ENCODE measurements at places on chromosomes 4 and X.

DNA sequence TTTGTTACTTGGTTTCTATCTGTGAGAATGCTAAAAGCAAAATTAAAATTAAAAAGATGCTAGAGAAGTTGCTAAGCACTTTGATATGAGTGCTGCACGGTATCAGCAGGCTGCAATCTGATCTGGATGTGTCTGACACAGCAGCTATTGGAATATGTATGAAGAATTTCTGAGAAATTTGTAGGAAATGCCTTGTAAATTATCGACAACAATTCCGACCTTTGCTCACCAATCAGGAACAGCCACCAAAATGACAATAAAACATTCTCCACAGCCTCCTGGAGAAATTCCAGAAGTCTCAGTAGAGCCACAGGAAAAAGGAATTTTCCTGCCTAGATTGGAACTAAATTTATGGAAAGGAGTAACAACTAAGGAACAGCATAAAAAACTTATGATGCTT, 82.5 kb downstream of the TIGD2 start:
- DNase-seq, result no peak

DNA sequence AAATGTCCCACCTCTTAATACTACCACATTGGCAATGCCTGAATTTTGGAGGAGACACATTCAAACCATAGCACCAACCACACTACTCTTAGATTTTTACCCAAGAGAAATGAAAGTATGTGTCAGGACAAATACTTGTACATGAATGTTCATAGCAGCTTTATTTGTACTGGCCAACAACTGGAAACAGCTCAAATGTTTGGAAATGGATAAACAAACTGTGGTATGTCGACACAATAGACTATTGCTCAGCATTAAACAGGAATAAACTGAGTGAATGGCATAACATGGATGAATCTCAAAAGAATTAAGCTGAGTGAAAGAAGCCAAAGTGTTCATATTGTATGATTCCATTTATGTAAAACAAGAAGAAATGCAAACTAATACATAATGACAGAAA, 18.5 kb upstream of the EDA start:
- no peak for DNase-seq

DNA sequence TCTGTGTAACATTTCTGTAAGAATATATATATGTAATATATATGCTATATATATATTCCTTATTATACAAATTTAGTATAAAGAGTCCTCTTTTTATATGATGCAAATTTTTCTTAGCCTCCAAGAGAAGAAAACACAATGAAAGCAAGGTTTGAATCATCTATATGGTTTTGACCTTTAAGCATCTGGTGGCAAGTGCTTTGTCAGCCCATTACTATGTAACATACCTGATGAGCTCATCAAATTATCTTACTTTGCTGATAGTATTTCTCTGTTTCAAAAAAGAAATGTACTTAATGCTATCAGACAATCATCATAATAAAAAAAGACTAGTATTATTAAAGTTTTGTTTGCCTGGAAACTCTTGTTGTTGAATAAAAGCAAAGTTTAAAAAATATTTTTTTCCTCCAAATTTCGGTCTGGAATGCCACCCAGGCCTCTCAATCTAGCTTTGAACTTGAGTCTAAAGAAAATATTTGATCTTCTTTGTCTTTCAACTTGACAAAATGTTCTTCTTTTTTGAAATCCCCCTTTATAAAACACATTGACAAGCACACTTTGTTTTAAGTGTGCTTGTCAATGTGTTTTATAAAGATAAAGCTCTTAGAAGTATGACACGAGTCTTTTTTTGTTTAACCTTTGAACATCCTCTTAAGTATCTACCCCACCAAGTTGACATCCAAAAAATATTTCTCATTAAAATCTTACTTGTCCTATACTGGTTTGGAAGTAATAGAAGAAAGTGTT, 26.2 kb downstream of the ZNF330 start:
- no peak for DNase-seq

- no peak for DNase-seq
These were observed 854.2 kb downstream of the CENPC start for GRCh38 chr4:66691101-66691500.

GRCh38 chr4:955161-955921, 18.0 kb downstream of the DGKQ start:
- DNase-seq, result no peak

DNA sequence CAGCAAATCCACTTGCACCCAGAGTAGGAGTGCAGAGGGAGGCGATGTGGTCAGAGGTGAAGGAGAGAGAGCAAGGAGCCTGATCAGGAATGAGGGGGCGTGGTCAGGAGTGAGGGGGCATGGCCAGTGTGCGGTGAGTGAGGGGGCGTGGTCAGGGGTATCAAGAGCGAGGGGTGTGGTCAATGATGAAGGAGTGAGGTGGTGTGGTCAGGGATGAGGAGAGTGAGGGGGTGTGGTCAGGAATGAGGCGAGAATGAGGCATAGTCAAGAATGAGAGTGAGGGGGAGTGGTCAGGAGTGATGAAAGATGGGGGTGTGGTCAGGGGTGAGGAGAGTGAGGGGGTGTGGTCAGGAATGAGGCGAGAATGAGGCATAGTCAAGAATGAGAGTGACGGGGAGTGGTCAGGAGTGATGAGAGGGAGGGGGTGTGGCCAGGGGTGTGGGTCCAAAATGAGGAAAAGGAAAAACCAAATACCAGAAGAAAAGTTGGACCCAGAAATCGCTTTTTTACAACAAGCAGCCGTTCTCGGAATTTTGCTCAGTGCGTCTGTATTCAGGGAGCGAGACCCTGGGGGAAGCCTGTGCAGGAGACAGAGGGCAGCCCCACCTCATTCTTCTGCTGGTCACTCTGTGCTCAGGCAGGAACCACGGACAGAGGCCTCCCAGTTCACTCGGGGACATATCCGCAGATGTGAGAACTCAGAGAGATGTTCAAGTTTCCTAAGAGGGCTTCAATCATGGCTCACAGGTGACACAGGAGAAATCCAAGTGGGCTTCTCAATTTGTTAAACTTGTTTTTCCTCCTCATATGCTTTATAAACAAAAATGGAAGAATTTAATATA, 47.5 kb downstream of the MAGEA1 start:
- DNase-seq, result no peak

DNA sequence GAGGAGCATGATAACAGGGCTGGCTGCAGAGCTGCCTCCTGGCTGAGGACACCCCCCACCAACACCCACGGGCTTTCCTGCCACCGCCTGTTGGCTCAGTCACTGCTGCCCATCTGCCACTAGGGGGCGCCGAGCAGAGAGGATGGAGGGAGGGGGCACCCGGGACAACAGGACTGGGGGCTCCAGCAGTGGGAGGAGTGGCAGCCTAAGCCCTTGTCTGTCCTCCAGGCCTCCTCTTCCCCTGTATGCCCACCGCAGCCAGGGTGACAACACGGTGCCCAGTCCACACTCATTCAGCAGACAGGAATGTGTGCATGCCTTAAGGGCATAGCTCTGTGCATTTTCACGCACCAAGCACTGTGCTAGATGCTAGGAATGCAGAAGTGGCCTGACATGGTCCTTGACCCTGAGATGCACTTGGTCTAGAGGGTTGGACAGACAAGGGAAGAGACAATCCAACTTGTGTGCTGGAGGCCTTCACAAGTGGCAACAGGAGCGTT, 149.9 kb downstream of the AMMECR1 start:
- DNase-seq, result no peak

- peak; percentile 0 for DNase-seq
These were observed 126.6 kb downstream of the ASB9 start for GRCh38 chrX:15143050-15143824.

GRCh38 chr4:102623622-102624021, 122.5 kb downstream of the NFKB1 start:
- no peak for DNase-seq

- DNase-seq, result no peak
These were observed 908 bp downstream of the PCDH10 start for GRCh38 chr4:133149932-133150471.

- no peak for DNase-seq
These were observed 17.5 kb downstream of the MTMR8 start for GRCh38 chrX:64377753-64378152.

DNA sequence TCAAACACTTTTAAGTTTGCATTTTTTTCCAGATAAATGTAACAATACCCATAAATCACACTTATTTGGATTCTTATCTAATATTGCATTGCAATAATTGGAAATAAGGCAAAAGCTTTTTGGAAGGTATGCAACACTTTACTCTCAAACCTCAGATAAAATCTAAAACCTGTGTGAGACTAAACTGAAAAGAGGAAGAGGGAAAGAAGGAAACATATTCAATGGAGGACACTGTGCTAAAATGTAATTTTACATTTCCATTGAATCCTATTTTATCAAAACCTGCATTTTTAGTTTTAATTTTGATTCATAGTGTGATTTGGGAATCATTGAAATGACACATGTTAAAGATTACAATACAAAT, 99.4 kb downstream of the HPGD start:
- no peak for DNase-seq

GRCh38 chr4:41189666-41190065, 24.7 kb downstream of the APBB2 start:
- no peak for DNase-seq

DNA sequence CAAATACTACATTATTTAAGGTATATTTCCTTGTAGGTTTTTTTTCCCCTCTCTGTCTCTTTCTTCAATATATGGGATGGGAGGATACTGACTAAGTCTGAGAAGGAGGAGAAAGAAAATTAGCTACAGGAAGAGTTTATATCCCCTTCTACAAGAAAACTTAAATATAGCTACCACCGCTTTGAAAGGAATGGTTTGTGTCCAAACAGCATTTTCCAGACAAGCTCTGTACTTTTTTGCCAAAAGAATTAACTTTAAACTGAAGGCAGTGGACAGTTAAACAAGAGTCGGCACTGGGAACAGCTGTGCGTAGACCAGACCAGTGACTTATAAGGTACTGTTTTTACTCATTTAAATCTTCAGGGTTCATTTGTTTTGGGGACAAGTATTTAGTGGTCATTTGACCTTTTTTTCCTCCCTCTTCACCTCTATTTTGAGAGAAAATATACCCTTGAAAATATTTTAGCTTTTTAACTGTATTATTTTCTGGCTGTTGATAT, 303.7 kb downstream of the ARHGAP24 start:
- no peak for DNase-seq

- no peak for DNase-seq
These were observed 294.4 kb upstream of the FAT4 start for GRCh38 chr4:125020089-125021034.

DNA sequence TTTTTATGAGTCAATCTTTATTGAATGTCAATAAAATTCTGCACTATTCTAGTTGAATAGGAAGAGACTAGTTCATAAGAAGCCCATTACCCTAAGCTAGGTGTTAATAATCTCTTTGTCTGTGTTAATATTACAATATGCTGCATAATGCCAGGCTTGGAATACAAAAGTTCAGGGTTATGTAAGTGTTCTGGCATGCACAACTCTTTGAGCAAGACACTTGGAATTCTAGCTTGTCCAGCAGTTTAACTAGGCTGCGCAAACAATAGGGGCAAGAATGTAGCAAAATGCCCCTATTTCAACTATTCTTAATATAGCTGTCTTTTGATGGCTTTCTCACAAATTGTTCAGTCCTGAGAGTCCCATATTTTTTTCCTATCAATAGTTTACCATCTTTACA, 31.3 kb upstream of the ETNPPL start:
- no peak for DNase-seq

DNA sequence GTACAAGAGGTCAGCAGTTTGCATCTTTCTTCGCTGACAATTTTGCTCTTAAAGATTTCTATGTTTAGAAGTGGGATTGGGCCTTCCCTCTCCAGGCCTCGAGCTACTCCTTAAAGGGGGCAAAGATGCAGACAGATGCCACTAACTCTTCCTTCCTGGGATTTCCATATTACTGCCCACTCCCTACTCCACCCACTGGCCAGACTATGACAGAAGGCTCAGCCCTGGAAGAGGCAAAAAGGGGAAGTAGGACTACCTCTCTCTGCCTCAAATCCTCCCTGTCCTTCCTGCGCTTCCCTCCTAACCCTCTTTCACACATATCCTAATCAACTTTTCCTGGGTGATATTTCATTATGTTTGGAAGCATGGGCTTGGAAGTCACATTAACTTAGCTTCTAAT, 58.3 kb downstream of the EVC2 start:
- DNase-seq, result no peak

DNA sequence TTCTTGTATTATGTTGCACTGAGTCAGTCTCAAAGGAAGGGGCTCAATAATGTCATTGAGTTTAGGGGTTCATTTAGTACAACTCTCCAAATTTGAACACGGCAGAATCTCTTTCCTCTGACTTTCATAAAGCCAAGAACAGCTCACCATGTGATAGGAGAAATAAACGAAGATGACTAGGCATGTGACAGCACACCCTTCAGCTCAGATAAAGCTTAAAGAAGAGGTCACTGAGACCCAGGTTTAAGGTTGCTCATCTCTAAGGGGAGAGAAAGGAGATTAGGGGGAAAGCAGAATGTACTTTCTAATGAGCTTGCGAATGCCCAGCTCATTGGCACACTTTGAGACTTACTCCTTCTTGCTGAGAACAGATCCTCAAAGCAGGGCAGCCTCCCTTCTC, 89.0 kb downstream of the PLAC1 start:
- no peak for DNase-seq

DNA sequence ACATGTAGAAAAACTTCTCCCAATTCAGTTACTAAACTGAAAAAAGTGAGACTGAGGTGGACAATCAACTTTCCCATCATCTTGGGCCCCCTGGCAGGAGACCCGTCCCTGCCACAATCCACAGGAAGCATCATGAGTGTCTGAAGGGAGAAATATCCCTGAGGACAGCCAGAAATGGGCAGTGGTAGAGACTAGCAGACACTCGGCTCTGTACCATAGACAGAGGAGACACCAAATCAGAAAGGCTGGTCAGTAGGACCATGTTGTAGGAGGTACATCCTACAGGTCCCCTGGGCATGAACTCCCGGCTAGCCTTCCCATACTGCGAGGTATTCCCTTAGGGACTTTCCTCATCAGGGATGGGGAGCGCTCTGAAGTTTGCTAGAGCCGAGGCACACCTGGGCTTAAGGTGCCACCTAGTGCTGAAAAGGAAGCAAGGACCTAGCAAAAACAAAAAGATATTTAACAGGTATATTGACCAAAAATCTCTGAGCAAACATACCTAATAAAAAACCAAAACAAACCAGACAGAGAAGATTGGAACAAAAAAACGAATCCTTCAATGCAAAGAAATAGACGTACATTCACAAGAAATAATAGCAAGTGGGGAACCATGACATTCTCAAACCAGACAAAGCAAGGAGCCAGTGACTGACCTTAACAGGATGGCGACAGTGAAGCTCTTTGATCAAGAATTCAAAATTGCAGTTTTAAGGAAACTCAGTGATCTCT, 55.6 kb downstream of the HAUS3 start:
- DNase-seq, result no peak

- no peak for DNase-seq
These were observed 2.8 kb downstream of the RENBP start for GRCh38 chrX:153941336-153942252.

GRCh38 chrX:31212856-31213748, 141.3 kb upstream of the FTHL17 start:
- no peak for DNase-seq
